Activated CD8-positive, alpha-beta memory T cell treated with anti-CD3 and anti-CD28 coated beads for 4 hours (primary cell): ENCODE measurements at places on chromosomes 3 and 15.

DNA sequence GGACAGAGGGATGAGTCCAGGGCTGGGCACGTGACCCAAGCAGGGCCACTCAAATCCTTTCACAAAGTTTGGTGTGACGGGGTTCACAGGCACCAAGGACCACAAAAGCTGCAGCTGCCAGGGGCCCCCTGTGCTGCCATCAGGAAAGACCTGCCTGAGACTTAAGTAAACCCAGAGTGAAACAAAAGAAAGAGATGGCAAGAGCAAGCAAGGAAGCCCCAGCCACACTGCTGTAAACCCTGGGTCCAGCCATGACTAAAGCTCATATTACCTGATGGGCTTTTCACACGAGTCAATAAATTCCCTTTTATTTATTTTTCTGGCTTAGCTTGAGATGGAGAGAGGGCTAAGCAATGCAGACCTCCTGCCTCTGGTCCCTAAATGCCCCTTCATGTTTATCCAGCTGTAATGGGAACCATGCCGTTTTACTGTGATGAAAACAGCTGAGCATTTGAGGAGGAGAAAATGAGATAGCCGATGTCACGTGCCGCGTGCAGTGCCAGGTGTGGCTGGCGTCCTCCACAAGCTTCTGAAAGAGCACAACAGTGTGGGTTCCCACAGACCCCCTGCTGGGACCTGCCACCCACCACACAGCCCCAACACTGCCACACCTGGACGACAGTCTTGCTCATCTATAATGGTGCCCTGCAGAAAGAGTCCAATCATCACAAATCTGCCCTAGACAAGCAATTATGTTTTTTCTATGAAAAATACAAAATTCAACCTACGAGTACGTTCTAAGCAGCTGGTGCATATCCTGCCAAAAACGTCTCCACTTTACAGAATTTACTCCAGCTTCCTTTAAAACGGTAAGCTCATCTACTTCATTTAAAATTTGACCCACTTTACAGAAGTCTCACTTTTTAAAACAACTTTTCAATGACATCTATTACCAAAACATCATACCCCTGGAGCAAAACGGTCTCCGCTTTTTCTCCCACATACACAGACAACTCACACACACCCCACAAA lies 34.2 kb downstream of the ADAMTS17 start:
- no peak for DNase-seq

DNA sequence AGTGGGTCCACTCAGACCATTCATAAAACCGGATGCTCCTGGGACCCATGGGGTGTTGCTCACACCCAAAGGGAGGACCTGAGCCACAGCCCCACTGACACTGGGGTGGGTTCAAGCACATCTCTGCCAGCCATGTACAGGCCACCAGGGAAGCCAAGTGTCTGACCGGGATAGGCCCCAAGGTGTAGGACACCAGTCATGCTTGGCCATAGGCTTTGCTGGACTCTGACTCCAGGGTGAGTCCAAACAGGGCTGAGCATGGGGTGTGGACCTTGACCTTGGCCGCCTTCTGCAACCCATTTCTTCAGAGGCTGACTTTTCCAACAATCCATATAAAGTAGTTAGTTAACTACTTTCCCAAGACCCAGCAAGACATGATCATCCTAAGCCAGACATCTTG lies 31.4 kb upstream of the DUSP7 start:
- no peak for DNase-seq

- DNase-seq = no peak
Measured at GRCh38 chr15:75776065-75776423, 63.4 kb upstream of the CSPG4 start.

DNA sequence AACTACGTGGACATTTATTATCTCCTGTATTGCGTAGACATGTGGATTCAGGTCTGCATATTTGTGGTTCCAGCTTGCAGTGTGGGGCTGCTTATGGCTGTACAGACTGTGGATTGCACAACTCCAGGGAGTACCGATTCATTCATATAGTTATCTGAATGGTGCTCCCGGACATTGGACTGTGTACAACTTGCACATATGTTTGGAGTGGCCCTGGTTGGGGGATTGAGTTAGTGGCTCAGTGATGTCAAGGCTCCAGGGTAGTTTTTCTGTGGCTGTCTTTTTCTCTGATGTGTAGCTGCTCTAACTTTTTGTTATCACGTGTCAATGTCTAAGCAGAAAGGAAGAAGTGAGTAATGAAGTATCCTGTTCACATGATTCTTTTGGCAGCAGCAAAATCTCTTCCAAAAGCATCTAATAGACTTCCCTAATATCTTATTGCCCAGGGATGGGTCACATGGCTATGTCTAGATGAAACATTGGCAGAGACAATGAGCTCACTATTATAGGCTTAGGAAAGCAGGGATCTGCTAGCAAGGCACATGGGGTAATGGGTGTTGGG lies 15.8 kb downstream of the ST3GAL6 start:
- no peak for DNase-seq

DNA sequence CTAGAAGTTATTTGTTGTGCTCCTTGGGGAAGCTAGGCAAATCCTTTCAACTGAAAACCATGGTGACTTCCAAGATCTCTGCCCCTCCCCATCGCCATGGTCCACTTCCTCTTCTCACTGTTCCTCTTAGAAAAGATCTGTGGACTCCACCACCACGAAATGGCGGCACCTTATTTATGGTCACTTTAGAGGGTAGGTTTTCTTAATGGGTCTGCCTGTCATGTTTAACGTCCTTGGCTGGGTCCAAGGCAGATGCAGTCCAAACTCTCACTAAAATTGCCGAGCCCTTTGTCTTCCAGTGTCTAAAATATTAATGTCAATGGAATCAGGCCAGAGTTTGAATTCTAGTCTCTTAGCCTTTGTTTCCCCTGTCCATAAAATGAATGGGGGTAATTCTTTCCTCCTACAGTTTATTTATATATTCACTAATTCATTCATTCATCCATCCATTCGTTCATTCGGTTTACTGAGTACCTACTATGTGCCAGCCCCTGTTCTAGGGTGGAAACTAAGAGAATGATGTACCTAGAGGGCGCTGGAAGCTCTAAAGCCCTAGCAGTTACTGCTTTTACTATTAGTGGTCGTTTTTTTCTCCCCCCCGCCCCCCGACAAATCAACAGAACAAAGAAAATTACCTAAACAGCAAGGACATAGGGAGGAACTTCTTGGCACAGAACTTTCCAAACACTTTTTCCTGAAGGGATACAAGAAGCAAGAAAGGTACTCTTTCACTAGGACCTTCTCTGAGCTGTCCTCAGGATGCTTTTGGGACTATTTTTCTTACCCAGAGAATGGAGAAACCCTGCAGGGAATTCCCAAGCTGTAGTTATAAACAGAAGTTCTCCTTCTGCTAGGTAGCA lies 657 bp downstream of the PATL2 start:
- DNase-seq = no peak

GRCh38 chr3:151866711-151867410 lies 6.6 kb upstream of the SUCNR1 start:
- no peak for DNase-seq

- no peak for DNase-seq
Measured at GRCh38 chr15:69997813-69998212, 99.9 kb downstream of the TLE3 start.

DNA sequence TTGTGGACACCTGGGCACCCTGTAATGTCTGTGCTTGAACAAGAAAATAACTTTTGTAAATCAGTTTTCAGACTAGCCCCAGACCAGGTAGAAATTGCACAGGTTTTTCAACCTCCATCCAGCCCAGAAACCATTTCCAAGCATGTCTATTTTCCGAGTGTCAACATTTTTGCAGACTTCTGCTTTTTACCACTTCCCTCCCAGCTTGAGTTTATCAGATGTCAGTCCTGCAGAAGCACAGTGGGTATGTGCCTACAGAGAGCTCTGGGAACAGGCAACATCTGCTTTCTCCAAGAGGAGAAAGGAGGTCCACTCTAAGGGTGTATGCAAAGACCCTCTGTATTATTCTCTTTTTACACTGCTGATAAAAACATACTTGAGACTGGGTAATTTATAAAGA lies 83.9 kb downstream of the LRRK1 start:
- DNase-seq = no peak

DNA sequence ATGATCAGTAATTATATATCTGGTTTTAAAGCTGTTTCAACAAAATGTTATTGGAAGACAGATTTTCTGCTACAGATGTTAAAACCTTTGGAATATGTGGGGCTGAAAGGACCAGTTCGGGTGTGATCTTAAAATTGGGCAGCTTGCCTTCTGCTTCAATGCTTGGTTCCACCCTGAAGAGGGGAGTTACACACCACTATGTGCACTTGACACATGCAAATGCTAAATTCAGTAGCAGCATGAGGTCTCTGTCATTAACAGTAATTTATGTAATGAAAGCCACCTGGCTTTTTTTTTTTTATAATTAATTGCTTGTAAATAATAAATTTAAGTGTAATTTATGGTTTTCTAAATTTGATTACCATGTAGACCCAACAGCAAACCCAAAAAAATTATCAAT lies 24.6 kb downstream of the CDIN1 start:
- no peak for DNase-seq
